ENCODE measurements at places on chromosomes 11 and 22. TPM values are rescaled to one million over a fixed set of nuclear protein-coding genes. Genes with fewer than 3 reads are reported as not detected.

The SHANK2 gene
- total RNA-seq = 1.2 TPM

The GGTLC2 gene
- not detected for total RNA-seq

The CD151 gene
- total RNA-seq = 273 TPM

The DCDC1 gene
- total RNA-seq = 6.1 TPM

The SAA1 gene
- 18.4 TPM for total RNA-seq

The PGA5 gene
- total RNA-seq = not detected

The BATF2 gene
- 9.6 TPM for total RNA-seq

The NCF4 gene
- total RNA-seq = 16.6 TPM

The CABP7 gene
- not detected for total RNA-seq

- DNase-seq = peak; percentile 43
These were observed 14.9 kb downstream of the FZD4 start for GRCh38 chr11:86940122-86940777.

DNA sequence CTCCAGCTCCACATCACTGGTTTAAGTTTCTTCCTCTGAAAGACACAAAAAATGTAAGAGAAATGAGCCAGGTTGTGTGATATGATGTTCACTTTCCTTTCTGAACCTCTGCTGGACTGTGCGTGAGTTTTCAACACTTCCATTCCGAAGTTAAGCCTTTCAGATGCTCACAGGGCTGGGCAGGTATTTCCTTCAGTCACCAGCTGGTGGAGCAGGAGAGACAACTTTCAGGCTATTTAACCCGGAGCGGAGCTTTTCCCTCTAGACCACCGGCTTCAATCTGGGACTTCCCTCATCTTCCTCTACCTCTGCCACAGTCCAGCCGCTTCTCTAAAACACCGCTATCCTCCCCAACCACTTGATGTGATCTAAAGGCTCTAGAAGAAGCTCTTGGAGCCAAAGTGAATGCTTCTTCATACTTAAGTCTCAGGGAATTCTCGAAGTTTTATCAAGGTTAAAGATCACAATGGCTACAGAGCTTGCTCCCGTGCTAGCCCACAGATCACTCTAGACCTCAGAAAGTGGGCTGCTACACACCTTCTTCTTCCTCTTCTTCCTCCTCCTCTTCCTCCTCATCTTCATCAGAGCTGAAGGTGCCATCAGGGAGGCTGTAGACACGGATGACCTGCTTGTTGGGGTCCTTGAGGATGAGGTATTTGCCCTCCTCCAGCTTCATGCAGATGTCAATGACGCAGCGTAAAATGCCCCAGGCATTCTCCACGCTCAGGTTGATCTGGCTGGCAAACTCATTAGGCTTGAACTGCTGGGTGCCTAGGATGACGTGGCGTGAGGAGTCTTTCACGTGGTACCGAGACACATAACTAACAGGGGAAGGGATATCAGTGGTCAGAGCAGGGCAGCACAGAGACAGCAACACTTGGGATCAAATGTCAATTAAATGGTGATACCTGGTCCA is 4.4 kb upstream of the FOXRED2 start:
- DNase-seq = peak; percentile 52

DNA sequence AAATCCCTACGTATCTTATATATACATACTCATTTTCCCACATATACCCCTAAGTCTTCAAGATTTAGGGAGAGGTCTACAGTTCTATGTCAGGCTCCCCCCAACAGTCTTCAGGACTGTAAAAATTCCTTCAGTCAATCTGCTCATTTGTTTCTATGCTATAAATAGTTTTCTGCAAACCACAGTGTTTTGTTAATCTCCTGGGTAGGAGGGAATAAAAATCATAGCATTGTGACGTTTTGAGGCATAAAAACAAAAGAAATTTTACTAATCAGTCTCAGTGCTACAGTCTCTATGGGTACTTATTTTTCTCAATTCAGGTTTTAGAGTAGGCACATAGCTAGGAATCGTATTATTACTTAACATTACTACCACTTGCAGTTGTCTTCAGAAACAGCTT is 552.8 kb upstream of the LRRC4C start:
- no peak for DNase-seq

- no peak for DNase-seq
These were observed 61.6 kb upstream of the TCF20 start for GRCh38 chr22:42332089-42332488.

DNA sequence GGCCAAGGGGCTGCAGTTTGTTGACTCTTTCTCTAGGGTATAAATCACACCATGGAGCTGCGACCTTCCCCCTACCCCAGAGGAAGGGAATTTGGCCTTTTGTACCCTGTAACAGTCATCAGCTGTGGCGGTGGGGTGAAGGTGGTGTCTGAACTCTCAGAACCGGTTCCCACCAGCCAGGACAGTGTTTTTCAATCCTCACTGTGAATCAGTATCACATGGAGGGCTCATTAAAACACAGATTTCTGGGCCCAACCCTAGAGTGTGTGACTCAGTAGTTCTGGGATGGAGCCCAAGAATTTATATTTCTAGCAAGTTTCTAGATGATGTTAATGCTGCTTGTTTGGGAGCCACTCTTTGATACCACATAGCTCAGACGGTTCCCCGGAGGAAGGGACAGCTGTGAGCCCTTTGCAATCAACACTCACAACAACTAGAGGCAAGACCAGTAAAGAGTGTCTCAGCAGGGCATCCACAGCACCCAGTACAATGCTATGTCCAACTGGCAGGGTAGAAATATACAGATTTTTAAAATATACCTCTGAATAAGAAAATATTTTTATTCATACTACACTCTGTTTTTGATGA is 43.9 kb upstream of the FAT3 start:
- no peak for DNase-seq

- DNase-seq = no peak
These were observed 48.4 kb upstream of the C11orf58 start for GRCh38 chr11:16690086-16690485.

DNA sequence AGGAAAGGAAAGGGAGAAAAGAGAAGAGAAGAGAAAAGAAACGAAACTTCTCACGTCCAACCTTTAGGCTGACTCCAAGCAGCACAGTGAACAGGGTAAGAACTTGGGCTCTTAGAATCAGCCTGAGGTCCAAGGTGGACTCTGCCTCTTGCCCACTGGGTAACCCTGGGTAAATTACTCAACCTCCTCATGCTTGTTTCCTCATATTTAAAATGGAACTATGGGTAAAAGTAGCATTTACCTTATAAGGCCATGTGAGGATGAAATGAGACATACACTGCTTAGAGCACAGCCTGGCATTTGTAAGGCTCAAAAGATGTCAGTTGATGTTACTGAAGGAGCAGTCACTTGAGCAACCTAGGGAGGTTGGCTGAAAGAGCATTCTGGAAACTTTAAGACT is 107.9 kb downstream of the C11orf58 start:
- DNase-seq = no peak

DNA sequence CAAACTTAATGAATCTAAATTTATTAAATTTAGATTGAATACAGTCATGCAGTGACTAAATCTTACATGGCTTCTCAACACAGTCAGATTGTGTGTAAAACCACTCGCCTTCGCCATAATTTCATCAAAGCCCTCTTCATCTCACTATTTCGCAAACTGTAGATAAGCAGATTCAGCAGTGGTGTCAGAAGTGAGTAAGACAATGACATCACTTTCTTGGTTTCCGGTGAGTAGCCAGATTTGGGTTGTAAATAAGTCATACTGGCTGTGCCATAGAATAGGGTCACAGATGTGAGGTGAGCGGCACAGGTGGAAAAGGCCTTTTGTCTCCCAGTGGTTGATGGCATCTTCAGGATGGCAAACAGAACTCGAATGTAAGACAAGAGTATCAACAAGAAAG is 3.4 kb downstream of the OR10A6 start:
- no peak for DNase-seq

DNA sequence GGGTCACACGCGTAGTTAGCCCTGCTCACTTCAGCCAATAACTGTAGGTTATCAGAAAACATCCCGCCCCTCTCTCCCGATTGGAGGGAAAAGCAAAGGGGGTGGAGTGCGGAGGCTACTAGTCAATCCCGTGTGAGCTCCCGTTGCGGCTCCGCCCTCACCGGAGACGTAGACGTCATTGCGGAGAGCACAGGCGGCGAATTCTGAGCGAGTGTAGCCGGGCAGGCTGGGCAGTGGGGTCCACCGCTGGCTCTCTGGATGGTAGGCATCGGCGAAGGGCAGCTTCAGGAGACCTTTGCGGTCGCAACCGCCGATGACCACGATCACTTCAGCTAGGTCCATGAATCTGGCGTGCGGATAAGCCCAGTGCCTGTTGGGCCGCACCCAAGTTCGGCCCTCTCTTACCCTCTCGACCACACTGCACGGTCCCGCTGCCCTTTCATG is 4.7 kb downstream of the KLHL35 start:
- peak; percentile 93 for DNase-seq

- no peak for DNase-seq
These were observed 26.8 kb upstream of the CELSR1 start for GRCh38 chr22:46564084-46564714.

DNA sequence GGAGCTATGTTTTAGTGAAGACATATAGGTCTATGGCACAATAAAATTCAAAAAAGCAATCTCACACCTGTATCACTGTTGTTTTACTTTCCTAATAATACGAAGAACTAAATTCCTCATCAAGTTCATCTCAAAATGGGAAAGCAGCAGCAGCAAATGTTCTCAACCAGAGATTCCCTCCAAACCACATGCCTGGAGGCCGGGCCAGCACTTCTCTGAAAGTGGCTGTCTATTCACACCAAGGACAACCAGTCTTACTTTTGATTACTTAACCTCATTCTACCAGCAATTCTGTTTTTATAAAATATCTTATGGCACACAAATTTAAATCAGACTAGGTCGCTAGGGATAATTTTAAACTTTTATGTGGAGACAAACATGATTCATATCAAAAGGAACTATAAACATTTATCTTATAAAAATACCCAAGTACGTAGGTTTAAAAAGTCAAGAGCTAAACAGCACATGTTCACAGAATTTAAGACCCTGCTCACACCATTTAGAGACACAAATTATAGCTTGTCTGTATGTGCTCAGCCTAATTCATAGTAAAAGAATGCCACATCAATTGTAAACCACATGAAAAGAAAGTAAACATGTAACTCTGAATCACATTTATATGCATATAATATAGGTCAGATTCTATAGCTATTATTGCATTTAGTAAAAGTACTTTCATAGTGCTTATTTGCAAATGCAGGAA is 46.1 kb downstream of the RRAS2 start:
- no peak for DNase-seq

DNA sequence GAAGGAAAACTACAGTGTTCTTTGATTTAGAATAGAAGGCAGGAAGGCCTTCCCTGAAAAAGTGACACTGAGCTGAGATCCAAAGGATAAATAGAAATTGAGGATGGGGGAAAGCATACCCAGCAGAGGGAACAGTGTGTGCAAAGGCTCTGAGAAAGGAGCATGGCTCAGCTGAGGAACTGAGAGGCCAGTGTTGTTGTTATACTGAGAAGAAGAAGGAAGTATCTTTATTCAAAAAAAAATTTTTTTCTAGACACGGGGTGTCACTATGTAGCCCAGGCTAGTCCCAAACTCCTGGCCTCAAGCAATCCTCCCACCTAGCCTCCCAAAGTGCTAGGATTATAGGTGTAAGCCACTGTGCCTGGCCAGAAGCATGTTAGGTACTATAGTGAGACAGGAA is 3.5 kb upstream of the PIK3C2A start:
- DNase-seq = no peak

DNA sequence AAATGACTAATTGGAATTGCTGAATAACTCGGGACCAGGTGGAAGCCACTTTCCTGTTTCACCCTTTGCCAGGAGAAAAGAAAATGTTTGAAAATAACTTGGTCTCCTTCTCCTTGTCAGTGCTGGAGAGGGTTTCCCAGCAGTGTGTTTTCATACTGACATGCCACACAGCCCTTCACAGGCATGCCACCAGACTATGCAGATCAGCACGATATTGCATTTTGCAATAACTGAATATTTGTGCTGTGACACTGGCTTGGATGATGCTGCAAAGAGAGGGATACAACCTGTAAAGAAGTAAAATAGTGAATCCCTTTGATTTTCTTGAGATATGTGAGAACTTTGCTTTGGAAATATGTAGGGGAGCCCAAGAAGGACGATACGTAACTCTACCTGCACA is 200.0 kb upstream of the NAV2 start:
- no peak for DNase-seq

GRCh38 chr22:35605851-35606481 is 11.2 kb downstream of the MB start:
- no peak for DNase-seq

DNA sequence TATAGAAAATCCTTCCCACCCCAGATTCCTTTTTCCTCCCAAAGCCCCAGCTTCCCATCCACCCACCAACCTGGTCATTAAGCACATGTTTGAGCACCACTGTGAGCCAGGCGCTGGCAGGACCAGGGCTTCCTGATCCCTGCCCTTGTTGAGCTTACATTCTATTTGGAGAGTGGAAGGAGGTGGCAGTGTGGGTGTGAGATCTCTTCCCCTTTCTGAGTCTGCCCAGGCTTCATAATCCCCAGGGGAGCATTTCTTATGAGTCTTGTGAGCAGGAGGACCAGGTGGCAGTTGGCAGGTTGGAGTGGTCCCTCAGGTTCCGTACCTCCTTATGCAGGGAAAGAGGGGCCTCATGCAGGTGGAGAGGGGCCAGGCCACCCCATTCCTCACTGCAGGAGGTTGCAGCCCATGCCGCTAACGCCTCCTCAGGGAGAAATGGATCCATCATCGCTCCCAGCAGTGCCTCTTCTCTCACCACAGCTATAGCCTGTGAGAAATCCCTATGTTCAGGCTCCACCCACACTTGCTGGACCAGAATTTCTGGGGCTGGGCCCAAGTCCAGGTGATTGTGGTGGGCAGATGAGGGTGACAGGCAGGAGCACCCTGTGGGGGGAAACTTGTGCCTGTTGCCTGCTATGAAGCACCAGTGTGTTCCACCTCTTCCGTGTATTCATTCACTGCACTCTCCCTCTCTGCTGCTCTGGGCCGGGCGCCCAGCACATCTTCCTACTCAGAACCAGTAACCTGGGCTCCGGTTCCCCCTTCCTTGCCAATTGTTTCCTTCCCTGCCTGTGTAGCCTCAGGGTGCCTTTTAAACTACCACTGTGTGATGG is 23.5 kb downstream of the UBE2L3 start:
- no peak for DNase-seq

GRCh38 chr22:43262990-43263644 is 76.2 kb upstream of the TTLL12 start:
- no peak for DNase-seq

DNA sequence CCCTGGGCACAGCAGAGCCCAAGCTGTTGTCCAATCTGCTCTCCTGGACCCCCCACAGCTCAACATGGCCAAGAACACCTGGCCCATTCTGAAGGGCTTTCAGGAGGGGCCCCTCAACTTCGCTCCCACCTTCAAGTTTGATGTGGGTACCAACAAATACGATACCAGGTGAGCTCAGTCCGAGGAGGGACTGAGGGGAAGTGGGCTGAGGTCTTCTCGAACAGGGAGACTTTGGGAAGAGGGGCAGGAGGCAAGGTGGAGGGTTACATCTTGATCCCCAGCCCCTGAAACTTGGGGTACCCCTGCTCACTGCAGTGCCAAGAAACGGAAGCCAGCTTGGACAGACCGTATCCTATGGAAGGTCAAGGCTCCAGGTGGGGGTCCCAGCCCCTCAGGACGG is 5.4 kb downstream of the INPP5J start:
- no peak for DNase-seq

DNA sequence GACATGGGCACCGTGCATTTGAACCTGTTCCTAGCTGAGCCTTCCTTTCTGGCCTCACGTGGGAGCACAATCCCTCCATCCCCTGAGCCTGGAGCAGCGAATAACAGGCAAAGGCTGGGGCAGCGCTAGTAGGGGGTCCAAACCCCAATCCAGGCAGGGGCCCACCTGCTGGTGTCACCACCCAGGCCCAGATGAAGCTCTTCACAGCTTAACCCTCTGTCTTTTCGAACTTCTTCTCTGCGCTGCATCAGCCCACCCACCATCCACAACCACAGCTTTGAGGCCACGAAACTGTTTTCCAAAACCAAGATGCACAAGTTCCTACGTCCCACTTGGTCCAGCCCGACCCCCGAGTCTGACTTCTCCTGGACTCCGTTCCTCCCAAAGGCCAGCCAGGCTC is 11.5 kb downstream of the KCNC1 start:
- DNase-seq = no peak

Data from tibial nerve (tissue), 4 donors.